Stimulated activated naive B cell treated with anti-CD40 and anti-IgM and Interleukin-4, amounts not matched to agents 10 μg/mL and 1 μg/mL and 100 μg/mL, for 72 hours (primary cell): ENCODE measurements at places on chromosomes 13 and 19.

GRCh38 chr19:49335071-49335783, at the start of gene CD37:
CD37 (plus strand) TSS chr19:49335406; CDS start chr19:49335541, 135 bp downstream.
- peak; percentile 67 for DNase-seq

DNA sequence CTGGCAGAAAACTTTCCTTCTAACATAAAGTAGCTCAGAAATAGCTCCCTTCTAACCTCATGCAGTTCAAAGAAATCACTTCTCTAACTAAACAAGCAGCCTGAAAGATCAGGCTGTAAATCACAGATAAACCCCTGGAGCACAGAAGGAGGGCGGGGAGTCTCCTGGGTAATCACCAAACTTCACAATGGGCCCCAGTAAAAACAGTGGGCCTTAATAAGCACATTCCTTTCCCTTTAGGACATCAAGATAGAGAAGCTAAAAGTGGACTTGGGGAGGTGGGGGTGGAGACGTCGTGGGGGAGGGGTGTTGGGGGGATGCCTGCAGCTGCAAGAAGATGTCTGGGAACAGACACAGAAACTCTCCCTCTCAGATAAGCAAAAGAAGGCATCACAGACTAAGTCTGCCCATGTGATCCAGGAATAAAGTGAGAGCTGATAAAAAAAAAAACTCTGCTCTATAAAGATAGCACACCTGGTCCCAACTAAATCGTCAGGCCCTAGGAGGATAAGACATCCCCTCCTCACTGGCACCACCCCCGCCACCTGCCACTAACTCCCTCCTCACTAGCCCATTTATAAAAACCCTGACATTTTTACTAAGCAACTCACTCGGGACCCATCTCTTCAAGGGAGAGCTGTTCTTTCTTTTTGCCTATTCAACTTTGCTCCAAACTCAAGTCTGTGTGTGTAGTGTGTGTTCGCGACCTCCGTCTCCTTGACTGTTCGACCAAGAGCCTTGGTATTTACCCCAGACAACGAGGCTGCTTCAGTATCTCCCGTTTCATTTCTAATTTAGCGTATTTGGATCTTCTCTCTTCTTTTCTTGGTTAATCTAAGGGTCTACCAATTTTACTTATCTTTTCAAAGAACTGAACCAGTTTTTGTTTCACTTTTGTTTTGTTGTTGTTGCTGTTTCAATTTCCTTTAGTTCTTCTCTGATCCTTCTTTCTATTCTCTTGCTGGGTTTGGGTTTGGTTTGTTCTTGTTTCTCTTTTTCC, 31.7 kb downstream of the DNAJC15 start:
- DNase-seq = no peak

DNA sequence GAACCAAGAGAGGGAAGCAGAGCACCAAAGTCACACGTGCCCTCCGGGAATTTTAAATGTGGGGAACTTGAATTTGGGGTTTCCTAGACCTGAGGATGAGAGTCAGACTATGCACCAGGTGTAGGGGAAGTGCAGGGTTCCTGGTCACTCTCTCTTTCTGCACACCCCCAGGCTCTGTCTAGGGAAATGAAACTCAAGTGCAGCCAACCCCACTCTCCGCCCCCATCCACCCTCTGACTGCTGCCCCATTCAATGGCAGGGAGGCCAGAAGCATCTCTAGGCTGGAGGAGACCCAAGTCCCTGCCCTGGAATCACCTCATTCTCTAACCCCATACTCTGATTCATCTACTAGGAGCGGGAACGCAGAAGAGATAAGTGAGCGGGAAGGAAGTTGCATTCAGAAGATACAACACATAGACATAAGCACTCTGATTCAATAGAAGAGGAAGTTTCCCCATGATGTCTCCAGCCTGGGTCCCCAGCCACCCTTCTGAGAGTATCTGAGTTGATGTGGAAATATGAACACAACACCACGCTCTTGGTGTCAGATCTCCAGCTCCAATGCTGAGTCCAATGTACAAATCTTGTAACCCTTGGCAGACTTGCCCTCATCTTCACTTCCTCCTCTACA, 4.7 kb upstream of the SIGLEC14 start:
- peak; percentile 65 for DNase-seq

DNA sequence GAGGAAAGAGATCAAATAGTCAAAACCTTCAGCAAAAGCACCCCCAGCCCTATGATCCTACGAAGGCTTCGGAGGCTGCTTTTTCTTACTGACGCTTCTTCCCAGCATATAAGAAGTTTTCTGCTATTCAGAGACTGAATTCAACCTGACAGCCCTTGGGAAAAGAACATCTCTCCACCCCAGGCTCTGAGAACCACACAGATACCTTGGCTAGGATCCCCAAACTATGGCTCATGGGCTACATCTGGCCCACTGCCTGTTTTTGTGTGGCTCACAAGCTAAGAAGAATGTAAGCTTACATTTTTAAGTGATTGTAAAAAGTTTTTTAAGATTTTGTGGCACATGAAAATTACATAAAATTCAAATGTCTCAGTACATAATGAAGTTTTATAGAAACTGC, 3.0 kb downstream of the SLC15A1 start:
- no peak for DNase-seq

- DNase-seq = no peak
These were observed 15.0 kb downstream of the EPS15L1 start for GRCh38 chr19:16456652-16457194.

- no peak for DNase-seq
These were observed 102.5 kb downstream of the URI1 start for GRCh38 chr19:30044273-30045248.

DNA sequence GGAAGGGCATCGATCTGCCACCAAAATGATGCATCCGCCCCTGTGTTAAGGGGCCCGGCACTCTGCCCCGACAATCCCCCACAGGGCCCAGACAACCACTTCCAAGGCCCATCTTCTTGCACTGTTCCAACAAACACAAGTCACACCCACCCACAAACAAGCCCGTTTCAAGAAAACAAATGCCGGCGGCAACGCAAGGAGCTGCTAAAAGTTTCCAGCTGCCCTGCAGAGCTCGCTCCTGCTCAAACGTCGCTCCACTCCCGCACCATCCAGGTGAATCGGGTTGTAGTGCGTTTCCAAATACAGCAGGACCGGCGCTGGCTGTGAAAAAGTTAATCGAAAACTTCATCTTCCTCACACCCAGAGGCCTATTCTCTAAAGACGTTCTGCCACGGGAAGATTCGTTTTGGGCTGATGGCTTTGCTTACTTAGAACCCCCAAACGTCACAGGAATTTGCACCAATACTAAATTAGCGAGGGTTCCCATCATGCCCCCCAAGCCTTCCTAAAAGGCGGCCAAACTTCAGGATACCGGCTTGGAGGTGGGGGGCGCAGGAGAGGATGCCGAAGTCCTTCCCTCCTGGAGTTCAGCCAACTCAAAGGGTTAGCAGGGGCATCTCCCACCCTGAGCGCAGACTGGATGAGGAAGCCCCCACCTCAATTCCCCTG, 107.4 kb upstream of the DOCK9 start:
- DNase-seq = no peak

- DNase-seq = no peak
These were observed 131.9 kb downstream of the ITGBL1 start for GRCh38 chr13:101584331-101584730.

DNA sequence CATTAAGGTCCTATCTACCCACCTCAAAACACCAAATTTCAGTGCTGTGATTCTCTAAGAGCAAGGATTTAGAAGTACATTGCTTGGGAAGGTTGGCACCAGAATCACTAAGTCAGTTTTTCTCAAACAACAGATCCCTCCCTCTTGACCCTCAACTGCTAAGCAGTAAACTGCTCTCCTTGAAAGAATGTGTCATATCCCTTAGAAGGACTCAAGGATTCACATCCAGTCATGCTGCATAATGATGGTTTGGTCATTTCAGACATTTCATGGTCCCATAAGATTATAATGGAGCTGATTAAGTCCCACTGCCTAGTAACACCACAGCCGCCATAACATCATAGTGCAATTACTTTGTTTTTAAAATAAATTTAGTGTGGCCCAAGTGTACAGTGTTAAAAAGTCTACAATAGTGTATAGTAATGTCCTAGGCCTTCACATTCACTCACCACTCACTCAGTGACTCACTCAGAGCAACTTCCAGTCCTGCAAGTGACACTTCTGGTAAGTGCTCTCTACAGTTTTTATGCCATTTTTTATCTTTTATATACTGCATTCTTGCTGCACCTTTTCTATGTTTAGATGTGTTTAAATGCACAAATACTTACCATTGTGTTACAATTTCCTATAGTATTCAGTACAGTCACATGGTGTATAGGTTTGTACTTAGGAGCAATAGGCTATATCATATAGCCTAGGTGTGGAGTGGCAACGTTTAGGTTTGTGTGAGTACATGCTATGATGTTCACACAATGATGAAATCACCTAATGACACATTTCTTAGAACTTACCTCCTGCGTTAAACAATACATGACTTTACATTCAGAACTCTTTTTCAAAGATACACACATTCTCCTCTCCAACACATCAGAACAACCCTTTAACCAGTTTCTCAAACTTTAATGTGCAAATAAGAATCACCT, 15.7 kb upstream of the CCDC169 start:
- DNase-seq = no peak

GRCh38 chr19:40567040-40567749, 9.5 kb upstream of the SHKBP1 start:
- DNase-seq = no peak

DNA sequence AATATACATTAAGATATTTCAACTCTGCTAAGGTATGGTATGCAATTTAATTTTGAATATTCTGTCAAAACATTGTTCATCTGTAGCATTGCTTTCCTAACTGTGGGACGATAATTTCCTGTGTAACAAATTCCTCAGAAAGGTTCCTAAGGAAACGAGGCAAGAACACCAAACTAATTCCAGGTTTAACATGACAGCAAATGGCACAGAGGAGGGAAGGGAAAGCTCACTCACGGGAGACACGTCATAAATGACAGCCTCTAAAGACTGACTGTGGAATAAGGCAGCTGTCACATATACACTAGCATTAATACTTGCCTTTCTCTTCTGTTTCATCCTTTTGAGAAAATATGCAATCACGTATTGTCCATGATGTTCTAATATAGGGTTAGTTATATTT, 380.6 kb downstream of the LIG4 start:
- DNase-seq = no peak

GRCh38 chr13:99041788-99042187, 63.9 kb upstream of the DOCK9 start:
- no peak for DNase-seq

GRCh38 chr13:20994441-20994821, 67.0 kb downstream of the LATS2 start:
- DNase-seq = no peak

- no peak for DNase-seq
These were observed 62.4 kb upstream of the C1QTNF9 start for GRCh38 chr13:24247016-24247415.

DNA sequence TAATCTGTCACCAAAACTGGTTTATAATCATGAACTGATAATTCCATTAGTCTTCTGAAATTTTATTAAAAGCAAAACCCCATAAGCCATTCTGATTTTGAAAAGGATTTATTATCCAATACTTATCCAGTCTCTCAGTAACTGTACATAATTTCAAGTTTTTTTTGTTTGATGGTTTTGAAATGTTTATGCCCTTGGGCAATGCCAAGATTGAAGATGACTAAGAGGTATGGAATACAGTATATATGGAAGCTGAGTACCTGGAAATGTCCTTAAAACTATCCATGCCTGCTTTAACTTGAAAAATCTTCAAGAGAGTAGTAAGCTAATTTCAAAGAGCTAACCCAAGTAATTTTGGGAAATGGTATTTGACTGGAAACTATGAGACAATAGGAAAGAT, 1.8 kb upstream of the NEK5 start:
- no peak for DNase-seq

DNA sequence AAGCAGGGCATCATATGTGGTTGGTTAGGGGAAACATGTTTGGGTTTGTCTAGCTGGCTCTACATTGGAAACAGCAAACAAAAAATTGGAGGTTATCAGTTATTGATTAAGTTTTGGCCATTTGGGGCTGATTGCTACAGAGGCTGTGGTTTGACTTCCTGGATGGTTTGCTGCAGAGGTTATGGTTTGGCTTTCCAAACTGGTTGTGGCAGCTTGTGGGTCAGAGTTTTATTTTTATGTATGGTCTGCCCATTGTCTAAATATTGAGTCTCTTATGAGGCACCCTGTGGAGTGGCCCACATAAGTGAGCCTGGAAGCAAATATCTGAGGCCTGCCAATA, 261.6 kb downstream of the GPC5 start:
- DNase-seq = no peak

DNA sequence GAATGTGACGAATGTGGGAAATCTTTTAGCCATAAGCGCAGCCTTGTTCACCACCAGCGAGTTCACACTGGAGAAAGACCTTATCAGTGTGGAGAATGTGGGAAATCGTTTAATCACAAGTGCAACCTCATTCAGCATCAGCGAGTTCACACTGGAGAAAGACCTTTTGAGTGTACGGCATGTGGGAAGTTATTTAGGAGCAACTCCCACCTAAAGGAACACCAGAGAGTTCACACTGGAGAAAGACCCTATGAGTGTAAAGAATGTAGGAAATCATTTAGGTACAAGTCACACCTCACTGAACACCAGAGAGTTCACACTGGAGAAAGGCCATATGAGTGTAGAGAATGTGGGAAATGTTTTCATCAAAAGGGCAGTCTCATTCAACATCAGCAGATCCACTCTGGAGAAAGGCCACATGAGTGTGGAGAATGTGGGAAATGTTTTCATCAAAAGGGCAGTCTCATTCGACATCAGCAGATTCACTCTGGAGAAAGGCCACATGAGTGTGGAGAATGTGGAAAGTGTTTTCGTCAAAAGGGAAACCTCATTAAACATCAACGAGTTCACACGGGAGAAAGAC, 7.6 kb downstream of the ZNF776 start:
- no peak for DNase-seq

DNA sequence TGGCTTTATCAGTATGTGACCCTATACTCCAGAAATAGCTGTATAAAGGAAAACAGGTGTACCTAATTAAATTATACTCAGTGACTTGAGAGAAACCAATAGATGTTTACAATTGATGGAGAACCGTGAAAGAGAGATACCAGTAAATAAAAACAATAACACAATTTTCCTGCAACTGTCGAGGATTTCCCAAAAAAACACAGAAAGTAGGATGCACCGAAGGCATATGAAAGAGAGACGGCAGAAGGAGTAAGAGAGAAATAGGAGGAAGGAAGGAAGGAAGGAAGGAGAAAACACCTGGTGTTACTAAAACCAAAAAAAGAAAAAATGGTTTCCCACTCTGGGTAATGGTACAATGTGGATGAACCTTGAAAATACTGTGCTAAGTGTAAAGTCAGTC, 6.8 kb upstream of the ZNF229 start:
- DNase-seq = no peak

DNA sequence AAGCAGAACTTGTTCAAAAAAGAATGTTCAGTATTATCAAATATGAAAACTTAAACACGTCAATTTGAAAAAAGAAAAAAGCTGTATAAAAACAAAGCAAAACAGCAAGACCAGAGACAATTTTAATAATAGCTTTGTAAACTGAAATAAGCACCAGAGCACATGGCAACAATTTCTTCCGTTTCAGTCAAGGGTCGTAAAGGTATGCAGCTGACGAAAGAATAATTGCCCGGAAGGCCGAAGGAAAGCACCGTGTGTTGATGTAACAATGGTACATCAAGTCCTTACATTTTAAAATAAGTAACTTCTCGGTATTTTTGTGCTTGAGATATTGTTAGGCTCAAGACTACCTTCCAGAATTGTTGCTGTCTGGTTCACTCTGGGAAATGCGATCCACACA, 1.7 kb downstream of the PROSER1 start:
- DNase-seq = no peak

- no peak for DNase-seq
These were observed 1.5 kb downstream of the ZNF581 start for GRCh38 chr19:55644842-55645511.

GRCh38 chr13:51549593-51549992, 34.7 kb upstream of the WDFY2 start:
- DNase-seq = no peak
